Activated CD8-positive, alpha-beta memory T cell treated with anti-CD3 and anti-CD28 coated beads for 4 hours (primary cell): ENCODE measurements at places on chromosomes 3 and 15.

DNA sequence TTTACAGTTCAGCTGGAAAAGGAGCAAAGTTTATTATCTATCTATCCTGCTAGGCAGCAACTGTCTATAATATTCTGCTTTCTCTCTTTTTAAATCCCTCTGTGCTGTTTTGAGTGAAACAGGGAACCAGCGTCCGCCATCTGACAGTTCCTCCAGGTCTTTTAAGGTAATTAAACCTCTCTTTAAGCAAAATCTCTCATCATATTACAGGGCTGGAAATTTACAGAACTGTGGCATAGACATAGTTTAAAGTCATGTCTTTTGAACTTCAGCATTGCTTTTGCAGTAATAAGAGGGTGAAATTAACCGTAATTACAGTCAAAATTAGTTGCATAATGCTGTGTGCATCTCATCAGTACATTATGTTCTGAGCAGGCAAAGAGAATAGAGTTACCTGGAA, 263.4 kb upstream of the KCNMB2 start:
- DNase-seq: no peak

DNA sequence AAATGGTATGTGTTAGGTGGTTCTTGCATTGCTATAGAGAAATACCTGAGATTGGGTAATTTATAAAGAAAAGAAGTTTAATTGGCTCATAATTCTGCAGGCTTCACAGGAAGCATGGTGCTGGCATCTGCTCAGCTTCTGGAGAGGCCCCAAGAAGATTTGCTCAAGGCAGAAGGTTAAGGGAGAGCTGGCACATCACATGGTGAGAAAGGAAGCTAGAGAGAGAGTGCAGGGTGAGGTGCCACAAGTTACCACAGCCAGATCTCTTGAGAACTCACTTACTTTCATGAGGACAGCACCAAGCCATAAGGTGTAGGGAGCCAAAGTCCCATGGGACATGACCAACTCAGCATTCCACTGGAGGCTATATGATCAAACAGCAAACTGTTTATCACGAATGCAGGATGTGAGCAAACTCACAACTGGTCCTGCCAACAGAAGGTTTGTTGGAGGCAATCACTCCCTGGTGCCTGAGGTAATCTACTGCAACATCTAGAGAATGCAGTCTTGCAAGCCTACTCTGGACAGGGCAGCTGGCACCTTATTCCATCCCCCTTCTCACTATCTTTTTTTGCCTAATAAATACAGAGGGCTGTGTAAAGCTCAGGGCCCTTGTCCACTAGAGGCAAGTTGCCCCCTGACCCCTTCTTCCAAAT, 28.1 kb upstream of the CCR2 start:
- DNase-seq: no peak

DNA sequence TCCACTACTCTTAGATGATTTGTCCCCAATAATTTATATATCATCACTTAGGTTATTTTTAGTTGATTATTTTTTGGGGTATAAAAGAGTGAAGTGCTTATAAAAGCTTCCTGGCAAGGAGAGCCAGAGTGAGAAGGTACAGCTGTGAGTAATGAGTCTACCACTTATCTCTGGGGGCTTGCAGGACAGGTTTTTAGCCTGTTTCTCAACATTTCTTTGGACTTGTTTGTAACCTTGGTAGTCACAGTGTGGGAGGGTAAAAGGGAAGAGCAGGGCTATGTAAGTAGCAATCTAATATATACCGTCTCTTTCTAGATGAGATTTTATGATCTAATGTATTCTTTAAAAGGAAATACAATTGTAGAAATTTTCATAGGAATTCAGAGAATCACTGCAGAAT, 321.3 kb upstream of the GOLIM4 start:
- no peak for DNase-seq

GRCh38 chr3:194931865-194932264, 246.2 kb downstream of the FAM43A start:
- no peak for DNase-seq

DNA sequence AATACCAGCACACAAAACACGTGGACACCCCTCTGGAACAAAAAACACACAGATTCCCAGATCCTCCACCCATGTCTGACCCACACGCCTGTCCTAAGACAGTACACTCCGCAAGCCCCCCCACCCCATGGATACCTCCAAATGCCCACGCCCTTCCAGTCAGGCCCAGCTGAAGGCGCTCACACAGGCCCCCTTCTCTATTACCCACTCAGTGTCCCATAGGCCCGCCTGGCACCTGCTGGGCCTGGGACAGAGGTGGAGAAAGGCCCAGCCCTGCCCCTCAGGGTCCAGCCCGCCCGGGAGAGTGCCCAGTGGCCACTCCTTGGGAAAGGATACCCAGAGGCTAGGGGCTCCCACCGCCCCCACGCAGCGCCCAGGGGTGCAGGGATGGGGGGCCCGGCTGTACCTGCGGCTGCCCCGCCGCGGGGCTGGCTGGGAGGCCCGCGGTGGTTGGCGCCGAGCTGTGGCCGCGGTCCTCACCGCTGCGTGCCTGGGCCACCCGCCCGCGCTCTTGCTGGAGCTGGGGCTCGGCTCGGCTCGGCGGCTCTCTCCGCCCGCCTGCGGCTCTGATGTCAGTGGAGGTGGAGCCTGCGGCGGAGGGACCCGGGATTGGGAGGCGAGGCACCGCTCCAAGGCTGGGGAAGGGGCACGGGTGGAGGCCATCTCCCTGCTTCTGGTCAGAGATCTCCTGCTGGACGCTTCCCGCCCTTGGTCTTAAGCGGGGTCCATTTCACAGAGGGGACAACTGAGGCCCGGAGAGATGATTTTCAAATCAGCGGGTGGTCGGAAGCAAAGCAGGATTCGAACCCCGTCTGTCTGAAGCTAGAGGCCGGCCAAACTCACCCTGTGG, at the start of gene CAMK1:
CAMK1 (minus strand) TSS at position 522 of the 850 bp plus-strand sequence. CDS start 2,198 bp downstream, outside the sequence.
- no peak for DNase-seq

GRCh38 chr3:110608566-110608965, 463.1 kb upstream of the NECTIN3 start:
- no peak for DNase-seq

GRCh38 chr15:39661776-39662175, 80.9 kb downstream of the THBS1 start:
- DNase-seq: no peak

- no peak for DNase-seq
These were observed 192.5 kb downstream of the GOLGA6L6 start for GRCh38 chr15:20348900-20349773.

GRCh38 chr3:120642368-120642948, 39.6 kb downstream of the HGD start:
- DNase-seq: no peak

DNA sequence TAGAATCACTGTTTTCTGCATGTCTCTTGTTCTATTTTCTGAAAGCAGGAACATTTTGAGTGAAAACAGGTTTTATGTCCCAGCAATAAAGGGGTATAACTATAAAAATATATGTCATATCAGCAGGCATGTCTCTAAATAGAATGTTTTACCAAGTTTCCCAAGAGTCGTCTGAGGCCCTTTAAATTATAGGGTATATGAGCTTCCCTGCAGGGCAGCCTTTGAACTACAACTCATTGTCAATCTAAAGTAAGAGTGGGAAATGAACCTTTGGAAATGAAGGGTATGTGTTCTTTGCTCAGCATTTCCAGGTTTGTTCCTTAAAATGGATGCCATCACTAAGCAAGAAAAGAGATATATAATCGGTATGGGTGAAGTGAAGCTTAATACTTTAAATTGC, 138.6 kb downstream of the LSAMP start:
- no peak for DNase-seq

DNA sequence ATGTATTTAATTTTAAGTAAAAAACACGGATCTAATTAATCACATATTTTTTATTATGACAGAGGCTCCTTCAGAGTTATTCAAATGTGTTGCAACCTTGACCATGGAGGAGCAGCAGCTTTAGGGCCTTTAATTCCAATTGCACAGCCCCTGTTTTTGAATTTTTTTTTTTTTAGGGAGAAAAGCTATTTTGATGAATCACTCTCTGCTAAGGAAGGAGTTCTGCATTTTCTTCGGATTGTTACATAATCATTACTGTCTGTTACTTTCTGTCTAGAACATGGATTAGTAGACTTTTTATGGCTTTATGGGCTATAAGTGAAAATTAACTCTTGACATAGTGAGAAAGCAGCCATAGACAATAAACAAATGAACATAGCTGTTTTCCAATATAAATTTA, 90.8 kb downstream of the MCTP2 start:
- no peak for DNase-seq

GRCh38 chr3:133383175-133383574, 16.7 kb upstream of the BFSP2 start:
- DNase-seq: no peak

GRCh38 chr15:83282776-83283137, 1.7 kb downstream of the BNC1 start:
- no peak for DNase-seq

DNA sequence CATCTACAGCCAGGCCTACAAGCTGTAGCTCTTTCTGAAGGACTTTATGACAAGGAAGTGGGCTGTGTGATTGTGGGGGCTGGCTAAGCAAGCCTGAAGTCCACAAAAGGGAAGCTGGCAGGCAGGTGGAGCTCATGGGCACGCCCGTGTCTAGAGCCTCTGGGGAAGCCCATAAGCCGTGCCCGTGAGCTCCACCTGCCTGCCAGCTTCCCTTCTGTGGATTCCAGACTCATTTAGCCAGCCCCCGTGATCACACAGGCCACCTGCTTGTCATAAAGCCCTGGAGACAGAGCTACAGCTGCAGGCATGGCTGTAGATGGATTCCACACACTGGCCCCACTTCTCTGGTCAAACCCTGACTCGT, 15.2 kb downstream of the EFCC1 start:
- no peak for DNase-seq

DNA sequence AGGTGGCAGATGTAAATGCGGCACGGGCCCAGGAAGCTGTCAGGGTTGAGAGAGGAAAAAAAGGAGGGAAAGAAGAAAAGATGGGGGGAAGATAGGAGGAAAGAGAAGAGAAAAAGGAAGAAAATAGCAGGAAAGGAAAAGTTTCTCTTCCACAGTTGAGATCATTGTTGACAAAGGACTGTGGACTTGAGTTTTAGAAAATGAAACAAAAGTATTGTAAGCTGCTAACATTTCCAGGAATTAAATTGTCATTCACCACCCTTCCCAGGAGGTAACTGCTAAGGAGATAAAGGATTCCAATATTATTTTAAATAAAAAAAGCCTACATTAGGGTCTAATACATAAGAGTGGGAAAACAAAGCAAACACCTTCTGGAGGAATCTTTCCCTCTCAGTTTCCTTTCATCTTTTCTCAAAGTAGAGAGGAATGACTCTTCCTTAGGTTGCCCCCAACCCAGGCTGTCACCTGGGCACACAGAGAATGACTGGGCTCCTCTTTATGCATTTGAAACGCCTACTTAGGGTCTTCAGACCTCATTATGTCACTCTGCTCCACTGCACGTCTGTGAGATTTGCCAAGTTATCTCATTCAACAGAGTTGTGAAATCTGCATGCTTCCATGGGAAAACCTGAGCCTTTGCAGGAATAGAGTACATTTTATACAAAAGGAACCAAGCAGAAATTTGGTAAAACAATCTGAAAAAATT, 194.0 kb downstream of the TNIK start:
- DNase-seq: no peak

GRCh38 chr3:170352936-170353335, 4.6 kb upstream of the SKIL start:
- no peak for DNase-seq

- DNase-seq: no peak
These were observed 34.5 kb upstream of the C3orf70 start for GRCh38 chr3:185187391-185187790.

DNA sequence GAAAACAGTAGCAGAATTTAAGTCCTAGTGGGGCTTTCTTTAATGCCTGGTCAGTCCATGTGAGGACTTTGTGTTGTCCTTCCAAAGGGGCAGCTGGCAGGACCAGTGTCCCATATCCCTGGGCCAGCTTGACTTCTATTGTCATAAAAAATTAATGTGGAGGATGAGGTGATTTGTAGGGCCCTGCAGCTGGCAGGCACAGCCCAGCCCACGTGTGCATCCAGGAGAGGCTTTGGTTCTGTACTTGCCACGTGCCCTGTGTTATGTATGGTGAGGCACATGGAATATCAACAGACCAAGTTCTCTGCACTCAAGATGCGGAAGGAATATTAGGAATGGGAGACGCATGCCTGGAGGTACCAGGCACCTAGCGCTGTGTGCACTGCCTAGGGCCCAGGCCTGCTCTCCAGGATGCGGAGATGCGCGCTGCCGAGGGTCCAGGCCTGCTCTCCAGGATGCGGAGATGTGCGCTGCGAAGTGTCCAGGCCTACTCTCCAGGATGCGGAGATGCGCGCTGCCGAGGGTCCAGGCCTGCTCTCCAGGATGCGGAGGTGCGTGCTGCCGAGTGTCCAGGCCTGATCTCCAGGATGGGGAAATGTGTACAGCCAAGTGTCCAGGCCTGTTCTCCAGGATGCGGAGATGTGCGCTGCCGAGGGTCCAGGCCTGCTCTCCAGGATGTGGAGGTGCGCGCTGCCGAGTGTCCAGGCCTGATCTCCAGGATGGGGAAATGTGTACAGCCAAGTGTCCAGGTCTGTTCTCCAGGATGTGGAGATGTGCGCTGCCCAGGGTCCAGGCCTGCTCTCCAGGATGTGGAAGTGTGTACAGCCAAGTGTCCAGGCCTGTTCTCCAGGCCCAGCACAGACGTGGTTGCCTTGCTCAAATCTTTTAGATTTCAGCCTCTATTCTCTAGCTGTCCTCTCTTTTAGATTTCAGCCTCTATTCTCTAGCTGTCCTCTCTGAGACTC, 183.3 kb upstream of the ROPN1 start:
- DNase-seq: no peak

DNA sequence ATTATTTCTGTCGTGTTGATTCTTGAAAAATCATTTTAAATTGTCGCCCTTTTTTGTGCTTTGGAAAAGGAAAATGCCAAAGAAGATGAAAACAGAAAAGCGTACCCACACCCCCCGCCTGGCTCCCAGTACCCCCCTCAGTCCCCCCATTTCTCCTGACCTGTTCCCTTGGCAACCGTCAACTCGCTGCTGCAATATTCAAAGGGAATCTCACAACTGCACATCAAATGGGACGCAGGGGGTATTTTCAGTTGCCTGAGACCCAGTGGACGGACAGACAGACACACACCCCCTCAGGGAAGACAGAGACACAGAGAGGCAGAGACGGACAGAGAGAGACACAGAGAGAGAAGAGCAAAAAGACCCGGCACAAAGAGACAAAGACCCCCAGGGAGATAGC, 83.5 kb upstream of the PRR20G start:
- no peak for DNase-seq

DNA sequence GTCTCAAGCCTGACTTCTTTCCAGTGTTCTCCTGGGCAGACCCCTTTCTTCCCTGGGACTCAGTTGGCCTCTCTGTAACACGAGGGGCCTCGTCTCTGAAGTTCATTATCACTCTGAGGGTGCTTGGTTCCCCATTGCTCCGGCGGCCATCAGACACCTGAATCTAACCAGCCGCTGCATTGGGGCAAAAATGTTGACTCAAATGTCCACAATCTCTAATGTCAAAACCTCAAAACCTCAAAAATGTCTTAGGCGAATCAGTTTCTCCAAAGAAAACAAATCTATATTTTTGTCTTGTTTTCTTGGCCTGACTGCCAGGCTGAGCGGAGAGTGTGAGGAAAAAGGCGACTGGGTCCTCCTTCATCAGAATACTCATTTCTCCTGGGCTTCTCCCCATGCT, 220.7 kb downstream of the VPS13C start:
- no peak for DNase-seq
